ENCODE measurements at places on chromosomes 11 and 22.

DNA sequence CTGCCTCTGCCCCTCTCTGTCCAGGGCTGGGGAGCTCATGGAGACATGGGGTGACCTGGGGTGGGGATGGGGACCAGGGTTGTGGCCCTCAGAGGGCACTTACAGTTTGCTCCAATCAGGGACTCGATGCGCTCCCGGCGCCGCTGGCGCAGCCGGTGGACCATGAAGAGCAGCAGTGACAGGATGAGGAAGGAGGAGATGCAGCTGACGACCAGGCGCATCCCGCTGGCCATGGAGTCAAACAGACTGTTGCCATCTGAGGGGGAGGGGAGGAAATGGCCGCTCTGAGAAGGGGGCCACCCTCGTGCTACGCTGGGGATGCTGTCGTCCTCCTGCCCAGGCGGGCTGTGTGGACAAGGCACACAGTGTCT lies 80.5 kb downstream of the DGCR2 start:
- DNase-seq = no peak

GRCh38 chr22:44964722-44965078 lies 45.1 kb downstream of the PHF21B start:
- no peak for DNase-seq

DNA sequence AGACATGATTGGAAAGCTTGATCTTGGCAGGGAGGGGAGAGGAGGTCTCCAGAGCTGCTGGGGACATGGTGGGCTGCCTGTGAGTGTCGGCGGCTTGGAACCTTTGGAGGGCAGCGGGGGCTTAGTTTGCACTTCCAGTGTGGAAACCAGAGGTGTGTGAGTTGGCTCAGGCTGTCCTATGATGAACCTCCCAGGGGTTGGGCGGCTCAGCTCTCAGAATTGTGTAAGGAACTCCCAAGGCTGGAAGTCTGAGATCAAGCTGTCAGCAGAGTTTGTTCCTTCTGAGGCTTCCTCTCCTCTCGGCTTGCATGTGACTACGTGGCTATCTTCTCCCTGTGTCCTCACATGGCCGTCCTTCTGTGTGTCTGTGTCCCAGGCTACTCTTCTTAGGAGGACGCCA lies 87.9 kb upstream of the B3GAT1 start:
- DNase-seq = no peak

- DNase-seq = peak; percentile 70
Measured at GRCh38 chr11:59615120-59615636, 396 bp downstream of the OSBP start.

- no peak for DNase-seq
Measured at GRCh38 chr11:94111660-94112059, 17.0 kb upstream of the PANX1 start.

GRCh38 chr11:3834664-3835461 lies 5.9 kb downstream of the RHOG start:
- DNase-seq = no peak

GRCh38 chr11:122656631-122657101 lies 1.1 kb downstream of the UBASH3B start:
- DNase-seq = no peak

DNA sequence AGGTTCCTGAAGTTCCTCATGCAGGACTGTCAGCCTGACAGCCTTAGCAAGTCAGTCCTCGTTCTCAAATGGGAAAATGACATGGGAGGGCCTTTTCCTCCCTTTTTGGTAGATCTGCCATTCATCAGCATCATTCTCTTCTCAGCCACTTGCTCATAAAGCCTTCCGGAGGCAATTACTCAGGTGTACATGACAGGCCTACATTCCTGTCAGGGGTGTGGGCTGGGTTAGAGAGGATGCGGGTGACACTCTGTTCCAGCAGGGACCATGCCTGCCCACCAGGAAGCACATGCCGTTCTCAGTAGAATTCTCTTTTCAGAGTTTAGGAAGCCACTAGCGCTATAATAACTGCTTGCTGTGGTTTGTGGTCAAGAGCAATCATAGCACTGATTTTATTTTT lies 24.2 kb upstream of the ANKK1 start:
- no peak for DNase-seq

- DNase-seq = no peak
Measured at GRCh38 chr11:40188848-40189247, 1270.6 kb downstream of the LRRC4C start.

DNA sequence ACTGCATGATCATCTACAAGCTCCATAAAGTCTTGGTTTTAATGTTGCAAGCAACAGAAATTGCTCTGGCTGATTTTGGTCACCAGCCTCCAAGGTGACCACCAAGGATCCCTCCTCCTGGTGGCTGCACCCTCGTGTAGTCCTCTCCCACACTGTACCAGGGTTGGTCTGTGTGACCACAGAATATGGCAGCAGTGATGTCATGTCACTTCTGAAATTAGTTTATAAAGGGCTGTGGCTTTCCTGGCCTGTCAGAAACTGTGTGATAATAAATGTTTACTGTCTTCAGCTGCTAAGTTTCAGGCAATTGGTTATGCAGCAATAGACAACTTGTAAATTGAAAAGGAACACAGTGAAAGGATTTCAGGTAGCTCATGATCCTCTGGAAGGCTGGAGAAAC lies 5.3 kb upstream of the PRDM11 start:
- DNase-seq = peak; percentile 37

GRCh38 chr22:35437049-35437448 lies 37.1 kb downstream of the MCM5 start:
- DNase-seq = peak; percentile 54
